ENCODE measurements at places on chromosomes 7 and 10. TPM values are rescaled to one million over a fixed set of nuclear protein-coding genes. Genes with fewer than 3 reads are reported as not detected.

Gene PCGF6
- 6.3 TPM for total RNA-seq

DNA sequence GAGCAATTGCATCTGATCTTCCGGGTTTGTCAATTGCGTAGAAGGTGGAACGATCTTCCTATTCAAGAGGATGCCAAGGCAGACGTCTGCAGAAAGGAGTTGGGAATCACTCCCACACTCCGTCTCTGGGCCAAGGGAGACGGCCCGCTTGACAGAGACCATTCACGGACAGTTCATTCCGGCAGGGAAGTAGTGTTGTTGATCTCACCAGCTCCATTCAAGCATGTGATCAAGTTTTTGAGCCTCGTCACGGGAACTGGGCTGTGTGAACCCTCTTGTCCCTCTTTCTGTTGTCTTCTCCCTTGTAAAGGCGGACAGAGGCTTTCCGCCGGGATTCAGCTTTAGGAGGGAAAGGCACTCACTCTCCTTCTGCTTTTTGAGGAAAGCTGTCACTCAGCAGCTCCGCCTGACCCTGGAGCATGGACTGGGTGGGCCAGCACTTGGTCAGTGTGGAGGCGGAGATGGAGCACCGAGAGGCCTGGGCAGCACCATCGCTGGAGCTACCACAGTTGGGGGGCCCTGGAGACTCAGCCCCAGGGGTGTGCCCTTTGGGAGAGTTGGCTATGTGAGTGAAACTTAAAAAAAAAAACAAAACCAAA is 44.9 kb downstream of the SPDYE5 start:
- DNase-seq: no peak

Gene GPRIN2
- total RNA-seq: 9.4 TPM

Gene COBL
- 1.3 TPM for total RNA-seq

- DNase-seq: no peak
Observed at GRCh38 chr10:114172776-114173602, 1.0 kb downstream of the CCDC186 start.

Gene SLC26A5
- 6.2 TPM for total RNA-seq

Gene PVRIG
- 1.1 TPM for total RNA-seq

Gene CPN1
- total RNA-seq: not detected

DNA sequence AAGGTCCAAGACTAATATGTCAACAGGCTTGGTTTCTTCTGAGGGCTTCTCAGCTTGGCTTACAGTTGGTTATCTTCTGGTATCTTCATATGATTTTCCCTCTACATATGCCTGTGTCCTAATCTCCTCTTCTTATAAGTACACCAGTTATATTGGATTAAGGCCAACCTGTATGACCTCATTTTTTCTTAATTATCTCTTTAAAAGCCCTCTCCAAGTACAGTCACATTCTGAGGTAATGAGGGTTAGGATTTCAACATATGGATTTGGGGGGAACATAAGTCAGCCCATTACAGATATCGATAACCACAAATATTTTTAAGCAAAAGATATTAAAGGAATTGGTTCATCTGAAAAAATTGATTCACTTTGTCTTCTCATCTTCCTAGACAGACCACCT is 49.2 kb downstream of the IQUB start:
- no peak for DNase-seq

Gene OR2A12
- total RNA-seq: not detected
